SHP77 (cell line): ENCODE measurements at places on chromosomes 1 and 21.
A peak's percentile ranks its signal among the peaks of the same experiment; 100 is the strongest.

DNA sequence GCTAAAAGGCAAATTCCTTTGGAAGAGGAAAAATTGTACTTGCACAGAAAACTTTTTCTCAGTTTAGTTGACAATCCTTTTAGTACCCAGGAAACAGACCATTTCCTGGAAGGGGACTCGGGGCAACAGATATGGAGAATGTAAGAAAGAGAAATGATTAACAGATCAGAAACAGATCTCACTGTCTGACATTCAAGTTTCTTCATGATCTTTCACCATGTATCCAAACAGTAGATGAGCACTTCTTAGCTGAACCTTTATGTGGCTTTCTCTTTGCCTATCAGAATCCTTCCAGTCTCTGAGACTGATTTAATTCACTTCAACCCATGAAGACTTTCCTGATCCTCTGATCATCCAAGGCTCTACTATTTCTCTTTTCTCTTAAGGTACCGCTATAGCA, 2.7 kb downstream of the TTLL7 start:
- DNase-seq: no peak

DNA sequence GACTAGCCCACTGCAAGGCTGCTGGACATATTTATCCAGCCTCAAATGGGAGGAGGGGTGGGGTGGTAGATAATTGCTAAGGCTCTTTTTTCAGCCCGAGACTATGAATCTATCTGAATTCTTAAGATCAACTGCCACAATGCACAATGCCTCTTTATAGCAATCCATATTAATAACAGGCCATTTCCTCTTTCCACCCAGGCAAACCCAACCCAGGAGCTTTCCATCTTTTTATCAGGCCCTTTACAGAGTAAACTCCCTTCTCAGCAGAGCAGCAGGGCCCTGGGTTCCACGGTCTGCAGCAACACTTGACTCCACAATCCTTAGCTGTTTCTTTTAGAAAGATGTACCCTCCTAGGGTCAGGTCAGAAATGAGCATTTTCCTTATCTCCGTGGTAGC, 806 bp downstream of the DDOST start:
- no peak for DNase-seq

GRCh38 chr1:180563026-180563827, 4.5 kb downstream of the OVAAL start:
- DNase-seq: no peak

GRCh38 chr1:175976865-175977642, 230.0 kb downstream of the COP1 start:
- DNase-seq: no peak

- DNase-seq: no peak
Measured at GRCh38 chr1:21175670-21176581, 771 bp downstream of the EIF4G3 start.

- DNase-seq: no peak
Measured at GRCh38 chr1:157269656-157270375, 131.6 kb upstream of the ETV3 start.

DNA sequence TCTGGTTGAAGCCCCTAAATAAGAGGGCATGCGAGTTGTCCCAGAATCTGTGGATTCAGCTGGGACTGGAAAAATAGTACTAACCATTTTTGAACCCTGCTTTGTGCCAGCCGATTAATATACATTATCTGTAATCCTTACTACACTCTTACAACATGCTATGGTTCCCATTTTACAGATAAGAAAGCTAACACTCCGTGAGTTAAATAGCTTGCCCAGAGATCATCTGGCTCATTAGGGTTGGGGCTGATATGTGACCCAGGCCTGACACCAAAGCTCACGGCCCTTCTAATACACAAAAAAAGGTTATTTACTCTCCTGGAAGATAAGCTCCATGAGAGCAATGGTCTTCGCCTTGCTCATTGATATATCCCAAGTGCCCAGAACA, 14.9 kb downstream of the ATP2B4 start:
- no peak for DNase-seq

- DNase-seq: no peak
Measured at GRCh38 chr1:64915381-64916274, 50.7 kb downstream of the JAK1 start.

- no peak for DNase-seq
Measured at GRCh38 chr1:57845041-57845440, 421.2 kb upstream of the DAB1 start.

DNA sequence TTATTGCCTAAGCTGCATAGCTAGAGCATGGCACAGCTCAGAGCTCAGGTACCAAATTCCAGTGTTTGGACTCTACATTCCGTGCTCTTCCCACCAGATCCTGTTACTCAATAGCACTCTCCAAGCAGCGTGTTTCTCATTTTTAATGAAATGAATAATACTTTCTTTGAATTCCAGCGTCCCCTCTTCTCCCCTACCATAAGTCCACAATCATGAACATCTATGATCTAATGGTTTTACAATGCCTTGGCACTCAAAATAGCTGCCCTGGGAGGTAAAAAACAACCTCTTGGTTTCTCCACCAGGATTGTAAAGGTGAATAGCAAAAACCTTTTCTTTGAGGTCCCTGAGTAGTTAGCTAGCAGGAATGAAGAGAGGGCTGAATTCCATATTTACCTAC, 480.0 kb upstream of the PKN2 start:
- DNase-seq: no peak

DNA sequence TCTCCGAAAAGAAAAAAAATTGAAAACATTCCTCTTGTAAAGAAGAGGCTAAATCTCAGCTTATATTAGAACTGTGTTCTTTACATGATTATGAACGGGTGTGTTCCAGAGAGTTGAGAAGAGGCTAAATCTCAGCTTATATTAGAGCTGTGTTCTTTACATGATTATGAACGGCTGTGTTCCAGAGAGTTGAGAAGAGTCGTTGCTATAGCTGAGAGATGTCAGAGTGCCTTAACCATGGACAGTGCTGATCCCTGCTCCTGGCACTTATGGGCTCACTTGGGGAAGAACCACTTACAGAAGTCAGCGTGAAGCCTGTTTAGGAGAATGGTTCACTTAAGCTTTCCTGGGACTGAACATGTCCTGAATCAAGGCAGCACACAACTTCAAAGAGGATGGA, 35.0 kb downstream of the SLC35F3 start:
- DNase-seq: no peak

DNA sequence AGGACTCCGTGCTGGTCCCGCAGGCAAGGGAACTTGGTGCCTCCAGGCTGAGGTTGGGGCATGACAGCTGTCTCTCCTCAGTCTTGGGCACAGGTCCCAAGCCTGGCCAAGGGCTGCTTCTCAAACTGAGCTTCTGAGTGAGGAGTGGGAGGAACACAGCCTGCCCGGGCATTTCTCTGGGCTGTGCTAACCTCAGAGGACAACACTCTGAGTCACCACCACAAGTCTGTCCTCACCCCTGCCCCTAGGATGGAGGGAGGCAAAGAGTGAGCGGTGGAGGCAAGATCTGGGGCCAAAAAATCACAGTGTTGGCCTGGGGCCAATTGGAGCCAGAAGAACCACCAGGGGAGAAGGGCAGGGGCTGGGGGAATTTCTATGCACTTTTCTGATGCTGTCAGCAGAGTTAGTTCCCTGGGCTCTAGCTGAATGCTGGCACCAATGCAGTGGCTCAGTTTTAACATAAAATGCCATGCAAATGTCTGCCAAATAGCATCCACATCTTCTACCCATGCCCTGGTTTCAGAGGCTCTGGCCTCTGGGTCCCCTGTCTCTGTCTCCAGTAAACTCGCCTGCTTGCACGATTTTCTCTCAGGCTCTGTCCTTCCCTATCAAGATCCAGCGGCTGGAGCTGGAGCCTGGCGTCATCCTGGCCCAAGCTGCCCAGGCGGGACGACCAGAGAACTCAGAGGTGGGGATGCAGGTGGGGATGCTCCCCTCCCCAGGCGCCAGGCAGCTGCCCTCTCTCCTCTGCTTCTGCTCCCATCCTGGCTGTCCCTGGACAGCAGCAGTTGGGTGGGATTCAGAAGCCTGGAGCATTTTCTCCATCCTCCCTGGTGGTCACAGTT, 11.0 kb upstream of the CDK18 start:
- DNase-seq: no peak

DNA sequence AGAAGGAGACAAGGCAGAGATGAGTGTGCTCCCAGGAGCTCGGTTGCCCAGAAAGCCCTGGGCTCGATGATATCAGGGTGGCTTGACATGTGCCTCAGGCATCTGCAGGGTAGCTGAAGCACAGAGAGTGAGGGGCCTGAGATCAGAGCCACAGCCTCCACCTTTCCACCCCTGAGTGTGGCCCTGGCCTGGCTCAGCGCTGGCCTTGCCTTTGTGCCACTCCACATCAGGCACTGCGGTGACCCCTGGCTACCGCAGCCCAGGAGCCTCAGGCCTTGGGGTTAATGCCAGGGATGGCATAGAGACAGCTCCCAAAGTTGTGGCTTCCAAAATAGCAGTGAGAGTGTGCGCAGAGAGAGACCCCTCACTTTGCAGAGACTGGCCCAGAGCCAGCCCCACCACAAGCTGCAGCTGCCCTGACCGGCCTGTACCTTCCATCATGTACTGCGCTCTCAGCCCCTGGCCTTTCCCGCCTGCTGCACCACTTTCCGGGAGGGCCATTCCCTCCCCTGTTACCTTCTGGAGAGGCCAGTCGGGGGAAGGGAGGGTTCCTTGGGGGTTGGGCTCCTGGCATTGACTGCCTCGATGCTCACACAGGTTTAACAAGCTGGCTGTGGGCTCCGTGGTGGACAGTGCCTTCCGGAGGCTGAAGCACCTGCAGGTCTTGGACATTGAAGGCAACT, 19.5 kb downstream of the PODN start:
- no peak for DNase-seq

GRCh38 chr1:202029171-202029665, 18.8 kb downstream of the ELF3 start:
- no peak for DNase-seq

DNA sequence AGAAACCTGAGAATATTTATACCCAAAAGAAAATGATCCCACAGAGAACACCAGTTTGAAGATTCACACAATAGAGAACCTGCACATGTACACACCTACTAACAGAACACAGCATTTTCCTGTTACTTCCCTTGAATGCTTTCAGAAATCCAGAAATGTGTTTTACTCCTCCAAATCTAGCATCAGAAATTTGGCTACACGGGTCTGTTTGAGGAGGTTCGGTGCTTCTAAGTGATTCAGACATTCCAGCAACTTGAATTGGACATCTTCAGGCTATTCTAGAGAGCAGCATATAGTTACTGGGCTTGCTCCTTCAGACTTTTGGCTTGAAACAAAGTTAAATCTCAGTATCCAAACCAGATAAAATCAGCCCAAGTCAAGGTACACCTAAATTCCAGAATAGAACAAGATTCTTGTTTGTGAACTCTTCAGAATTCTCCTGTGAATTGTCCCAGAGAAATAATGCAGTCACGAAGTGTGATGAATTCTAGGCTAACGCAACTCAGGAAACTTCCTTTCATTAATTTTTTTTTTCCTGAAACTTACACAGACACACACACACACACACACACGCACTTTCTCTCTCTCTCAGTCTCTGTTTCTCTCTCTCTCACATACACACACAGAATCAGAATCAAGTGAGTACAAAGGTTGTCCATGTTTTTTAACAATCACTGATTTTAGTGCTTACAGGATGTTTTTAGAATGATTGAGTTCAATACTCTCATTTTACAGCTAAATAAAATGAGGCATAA, 278.4 kb upstream of the SNX7 start:
- DNase-seq: no peak

GRCh38 chr1:168386949-168387586, 106.4 kb downstream of the TBX19 start:
- DNase-seq: peak; percentile 53

GRCh38 chr1:110233861-110234260, 23.7 kb downstream of the KCNC4 start:
- no peak for DNase-seq

- no peak for DNase-seq
Measured at GRCh38 chr1:226095286-226095685, 32.8 kb downstream of the H3-3A start.

DNA sequence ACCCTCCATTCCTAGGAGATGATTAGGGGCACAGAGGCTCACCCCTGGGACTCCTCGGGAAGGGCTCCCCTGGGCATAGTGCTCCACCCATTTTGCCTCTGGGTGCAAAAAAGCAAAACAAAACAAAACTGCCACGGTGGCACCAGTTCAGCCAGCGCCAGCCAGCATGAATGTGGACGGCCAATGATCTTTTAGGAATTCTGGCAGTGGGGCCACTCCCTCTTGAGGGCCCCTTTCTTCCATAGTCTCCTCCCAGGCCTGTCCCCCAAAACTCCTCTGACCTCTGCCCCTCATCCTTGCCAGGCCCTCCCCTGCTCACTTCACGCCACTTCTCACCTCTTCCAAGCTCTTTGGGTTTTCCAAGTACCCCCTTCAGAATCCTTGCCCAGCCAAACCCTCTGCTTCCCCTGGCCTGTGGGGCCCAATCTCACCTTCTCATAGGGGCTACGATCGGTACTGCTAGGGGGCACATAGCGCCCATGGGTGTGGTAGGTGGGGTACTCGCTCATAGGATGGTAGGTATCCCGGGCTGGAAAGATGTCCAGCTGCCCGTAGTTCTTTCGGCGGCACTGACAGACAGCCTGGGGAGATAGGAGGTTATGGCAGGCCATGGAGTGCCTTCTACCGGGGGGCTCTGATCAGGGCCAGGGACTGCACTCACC, 13.3 kb downstream of the TRIM46 start:
- DNase-seq: no peak

- DNase-seq: peak; percentile 39
Measured at GRCh38 chr1:183227422-183228346, 41.6 kb downstream of the LAMC2 start.

DNA sequence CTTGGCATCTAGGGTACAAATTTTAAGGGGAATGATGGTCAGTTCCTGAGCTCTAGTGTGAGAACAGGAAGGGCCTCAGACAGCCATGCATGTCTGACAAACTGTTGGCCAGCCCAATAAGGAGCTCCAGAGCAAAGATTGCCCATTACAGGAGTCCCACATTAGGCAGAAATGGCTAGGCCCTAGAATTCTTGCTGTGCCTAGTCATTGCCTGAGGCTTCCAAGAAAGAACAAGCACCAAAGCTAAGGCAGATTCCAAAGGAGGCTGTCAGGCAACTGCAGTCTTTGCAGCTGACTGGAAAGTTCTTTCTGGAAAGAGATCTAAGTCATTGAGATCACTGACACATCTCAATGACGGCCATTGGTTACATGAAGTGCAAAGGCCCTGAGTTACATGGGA, 3.9 kb upstream of the STIL start:
- no peak for DNase-seq

- DNase-seq: no peak
Measured at GRCh38 chr1:30794260-30794659, 36.7 kb upstream of the LAPTM5 start.

DNA sequence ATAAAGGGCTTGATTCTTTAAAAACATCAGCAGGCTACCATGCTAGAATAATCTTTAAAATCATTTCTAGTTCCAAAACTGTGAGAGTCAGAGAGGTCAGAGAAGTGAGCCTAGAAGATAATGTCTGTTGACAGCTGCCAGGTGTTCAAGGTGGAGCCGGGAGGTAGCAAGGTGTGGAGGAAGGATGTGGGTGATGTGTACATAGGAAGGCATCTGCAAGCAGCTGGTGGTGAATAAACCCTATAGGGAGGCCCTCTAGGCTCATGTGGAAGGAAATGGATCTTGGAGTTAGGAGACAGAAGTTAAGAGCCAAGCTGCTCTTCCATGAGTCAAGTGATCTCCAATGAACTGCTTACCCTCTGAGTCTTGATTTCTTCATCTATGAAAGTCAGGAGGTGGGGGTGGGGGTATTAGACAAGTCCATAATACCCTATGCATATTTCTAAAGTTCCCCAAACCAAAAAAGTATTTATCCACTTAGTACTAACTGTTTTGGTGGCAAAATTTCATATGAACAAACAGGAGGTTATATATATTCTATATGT, 266.3 kb downstream of the RHOU start:
- DNase-seq: no peak

- no peak for DNase-seq
Measured at GRCh38 chr21:45093035-45093532, 18.7 kb downstream of the ADARB1 start.

- DNase-seq: peak; percentile 30
Measured at GRCh38 chr1:241934201-241934848, 23.2 kb upstream of the BECN2 start.
